CD4-positive, alpha-beta memory T cell (primary cell): ENCODE measurements at places on chromosomes 2 and 18.

DNA sequence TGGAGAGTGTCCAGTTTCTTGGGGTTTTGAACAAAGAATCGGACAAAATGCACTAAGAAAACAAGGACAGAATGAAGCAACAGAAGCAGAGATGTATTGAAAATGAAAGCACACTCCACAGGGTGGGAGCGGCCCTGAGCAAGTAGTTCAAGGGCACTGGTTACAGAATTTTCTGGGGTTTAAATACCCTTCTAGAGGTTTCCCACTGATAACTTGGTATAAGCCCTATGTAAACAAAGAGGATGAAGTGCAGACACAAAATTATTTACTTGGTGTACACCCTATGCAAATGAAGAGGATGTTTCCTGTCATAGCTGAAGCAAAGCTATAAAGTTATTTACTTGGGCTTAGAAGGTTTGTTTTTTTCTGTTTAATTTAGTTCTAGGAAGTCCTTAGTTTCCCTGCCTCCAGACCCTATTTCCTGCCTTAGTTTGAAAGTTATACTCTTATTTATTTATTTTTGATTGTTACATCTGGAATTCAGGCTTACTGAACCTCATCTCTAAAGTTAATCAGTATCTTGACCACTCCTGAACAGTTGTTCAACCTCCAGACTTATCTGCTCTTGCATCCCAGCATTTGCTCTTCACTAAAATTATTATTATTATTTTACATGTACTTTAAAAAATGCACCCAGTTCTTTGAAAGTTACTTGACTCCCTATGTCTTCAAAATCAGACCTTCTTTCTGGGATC lies 193.5 kb downstream of the SPP2 start:
- no peak for DNase-seq

DNA sequence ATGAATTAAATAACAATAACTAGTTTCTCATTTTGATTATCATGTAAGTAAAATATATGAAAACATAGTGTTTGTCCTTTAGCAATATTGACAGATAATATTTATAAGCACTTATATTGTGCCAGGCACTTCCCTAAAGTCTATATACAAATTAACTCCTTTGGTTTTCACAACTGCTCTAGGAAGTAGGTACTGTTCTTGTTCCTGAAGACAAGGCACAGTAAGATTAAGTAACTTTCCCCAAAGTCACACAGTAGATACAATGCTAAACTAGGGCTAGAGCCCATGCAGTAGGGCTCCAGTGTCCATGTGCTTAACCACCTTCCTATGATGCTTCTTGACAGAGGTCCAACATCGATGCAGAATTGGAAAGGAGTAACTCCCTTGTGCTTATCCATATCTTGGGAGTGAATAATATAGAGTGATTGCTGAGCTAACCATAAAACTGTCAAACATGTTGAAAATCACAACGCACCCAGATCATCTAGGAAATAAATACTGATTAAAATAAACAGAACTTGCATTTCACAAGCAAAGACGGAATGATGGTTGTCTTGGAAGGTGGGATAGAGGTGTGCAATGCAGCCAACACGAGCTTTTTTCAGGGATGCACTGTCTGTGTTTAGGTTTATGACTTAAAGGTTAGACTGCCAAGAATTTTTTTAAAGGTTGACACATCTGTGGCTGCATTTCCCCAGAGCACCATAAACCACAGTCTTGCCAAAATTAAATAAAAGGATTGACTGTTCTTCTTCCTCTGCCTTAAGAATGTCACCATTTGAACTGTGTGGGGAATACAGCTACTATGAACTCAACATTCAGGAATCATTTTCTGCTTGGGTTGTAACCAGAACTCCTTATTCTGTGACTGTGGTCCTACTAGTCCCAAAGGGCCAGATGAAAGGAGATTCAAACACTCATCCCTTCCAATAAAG lies 80.8 kb downstream of the ANKRD44 start:
- DNase-seq, result no peak

DNA sequence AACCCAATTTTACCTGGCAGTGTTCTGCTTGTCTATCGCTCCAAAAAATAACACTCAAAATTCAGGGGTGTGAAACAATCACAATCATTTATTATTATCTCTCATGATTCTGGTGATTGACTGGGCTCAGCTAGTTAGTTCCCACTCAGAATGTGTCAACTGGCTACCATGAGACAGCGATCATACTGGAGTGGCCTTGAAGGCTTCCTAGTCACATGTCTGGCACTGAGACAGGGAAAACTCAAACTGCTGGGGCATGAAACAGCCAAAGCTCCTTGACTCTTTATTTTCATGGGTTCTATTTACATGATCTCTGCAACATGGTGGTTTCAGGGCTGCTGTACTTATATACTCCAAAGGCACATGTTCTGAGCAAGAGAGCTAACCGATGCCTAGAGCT lies 6.2 kb upstream of the ANXA4 start:
- no peak for DNase-seq

GRCh38 chr2:132392221-132392620 lies 24.4 kb upstream of the GPR39 start:
- DNase-seq, result no peak

- DNase-seq, result no peak
Measured at GRCh38 chr2:189298481-189298880, 118.9 kb upstream of the COL5A2 start.

DNA sequence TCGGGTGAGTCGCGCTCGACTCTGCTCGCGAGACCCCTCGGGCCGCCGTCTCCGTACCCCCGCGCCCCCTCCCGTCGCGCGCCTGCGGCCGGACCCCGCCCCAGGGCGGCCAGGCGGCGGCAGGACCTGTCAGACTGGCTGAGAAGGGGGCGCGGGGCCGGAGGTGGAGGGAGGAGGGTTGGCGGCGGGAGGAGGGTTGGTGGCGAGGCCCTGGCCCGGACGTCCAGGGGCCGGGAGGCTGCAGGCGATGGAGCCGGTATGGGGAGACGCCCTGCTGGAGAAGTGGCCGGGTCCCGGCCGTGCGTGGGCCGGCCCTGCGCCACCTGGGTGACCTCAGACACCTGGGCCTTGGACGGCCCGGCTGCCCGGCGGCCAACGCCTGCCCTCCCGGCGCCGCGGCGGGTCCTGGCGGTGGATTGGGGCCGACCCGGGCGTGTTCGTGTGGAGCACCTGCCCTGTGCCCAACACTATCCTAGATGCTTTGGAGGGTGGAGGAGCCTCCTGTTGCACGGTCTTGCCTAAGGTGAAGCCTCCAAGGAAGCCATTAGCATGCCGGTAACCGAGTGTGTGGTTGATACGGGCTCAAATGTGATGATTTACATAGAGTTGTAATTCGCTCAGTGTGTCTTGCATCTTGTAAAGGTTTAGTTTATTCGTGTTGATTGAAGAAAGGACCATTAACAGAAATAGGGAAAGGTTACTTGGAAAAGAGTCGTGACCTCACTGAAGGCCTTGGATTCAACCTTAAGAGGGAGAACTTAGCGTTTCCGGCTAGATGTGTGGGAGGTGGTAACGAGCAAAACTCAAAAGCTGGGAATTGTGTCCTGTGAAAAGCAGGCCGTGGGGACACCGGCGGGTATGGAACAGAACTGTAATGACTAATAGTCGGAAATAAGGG lies 550 bp downstream of the MYL12B start:
- peak; percentile 49 for DNase-seq

GRCh38 chr2:207319316-207319715 lies 153.6 kb upstream of the KLF7 start:
- DNase-seq, result no peak

DNA sequence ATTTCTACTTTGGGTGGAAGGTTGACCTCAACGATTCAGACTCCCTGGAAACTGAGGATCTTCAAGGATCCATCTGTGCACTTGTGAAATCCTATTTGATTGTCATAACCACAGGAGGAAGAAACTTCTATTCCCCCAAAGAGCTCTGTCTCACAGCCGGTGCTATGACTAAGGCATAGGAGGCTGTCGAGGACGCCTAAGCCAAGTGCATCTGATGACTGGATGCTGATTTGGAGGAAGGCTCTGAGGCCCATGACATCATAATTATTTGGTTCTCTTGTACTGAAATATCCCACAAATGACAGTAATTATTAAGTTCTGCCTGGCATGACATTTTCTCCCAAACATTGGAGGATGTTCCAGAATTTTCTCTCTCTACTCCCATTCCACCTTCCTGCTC lies 13.8 kb upstream of the KCNF1 start:
- no peak for DNase-seq

GRCh38 chr18:35408843-35409261 lies 31.7 kb upstream of the ZNF396 start:
- DNase-seq, result no peak

DNA sequence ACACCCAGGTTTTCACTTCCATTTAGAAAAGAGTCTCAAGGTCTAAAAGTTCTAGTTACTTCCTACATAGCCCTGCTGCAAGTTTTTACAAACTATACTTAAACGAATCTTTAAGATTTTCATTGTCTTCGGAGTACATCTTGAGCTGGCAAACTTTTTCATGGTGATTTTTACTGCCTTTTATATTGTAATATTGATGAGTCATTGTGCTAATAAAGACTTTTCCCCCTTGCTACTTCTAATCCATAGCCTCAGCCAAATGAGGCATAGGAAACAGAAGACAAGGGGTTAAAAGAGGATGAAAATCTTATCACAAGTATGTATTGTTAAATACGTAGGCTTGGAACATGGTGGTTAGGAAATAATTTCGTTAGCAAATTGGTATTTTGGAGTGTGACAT lies 4.1 kb downstream of the DPP10 start:
- DNase-seq, result no peak

- DNase-seq, result no peak
Measured at GRCh38 chr18:55317864-55318263, 270.1 kb downstream of the TCF4 start.

GRCh38 chr2:215484570-215484969 lies 48.7 kb upstream of the FN1 start:
- no peak for DNase-seq

DNA sequence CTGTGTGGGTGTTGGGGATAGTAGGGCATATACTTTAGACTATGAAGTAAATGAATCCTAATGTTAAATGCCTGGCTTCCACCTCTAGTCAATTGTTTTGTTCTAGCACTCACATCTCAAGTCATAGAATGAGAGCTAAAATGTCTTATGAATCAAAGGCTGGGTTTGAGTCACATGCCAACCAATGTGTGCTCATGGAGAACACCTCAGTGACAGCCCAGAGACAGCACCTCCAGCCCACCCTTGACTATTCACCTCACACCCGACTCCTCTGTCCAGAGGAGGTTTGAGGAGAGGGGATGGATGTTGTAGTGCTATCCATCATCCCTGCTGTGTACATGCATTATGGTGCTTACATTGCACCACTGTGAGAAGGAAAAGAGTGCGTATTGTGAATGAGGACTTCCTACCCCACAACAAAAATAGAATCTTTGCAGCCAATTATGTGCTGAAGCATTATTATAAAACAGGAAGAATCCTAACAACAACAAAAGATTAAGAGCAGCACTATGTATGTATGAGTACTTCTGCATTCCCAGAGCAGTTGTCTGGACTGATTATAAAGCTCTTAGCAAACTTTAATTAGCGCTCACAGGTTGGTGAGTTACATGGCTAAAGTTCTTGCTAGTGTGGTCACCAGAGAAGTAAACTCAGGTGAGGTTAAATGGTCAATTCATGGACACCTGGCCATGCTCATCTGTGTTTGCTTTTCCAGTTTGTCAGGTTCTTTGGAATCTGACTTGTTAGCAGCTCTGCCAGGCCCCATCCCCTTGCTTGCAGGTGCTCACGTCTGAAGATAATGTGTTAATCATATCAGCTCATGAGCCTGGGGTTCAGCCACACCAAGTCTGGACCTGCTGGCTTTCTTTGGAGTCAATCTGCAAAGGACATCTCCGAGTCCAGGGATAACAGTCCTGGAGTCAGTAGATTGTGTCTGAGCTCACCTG lies 55.3 kb upstream of the NABP1 start:
- DNase-seq, result no peak

- DNase-seq, result no peak
Measured at GRCh38 chr2:222582928-222583327, 73.0 kb downstream of the FARSB start.

DNA sequence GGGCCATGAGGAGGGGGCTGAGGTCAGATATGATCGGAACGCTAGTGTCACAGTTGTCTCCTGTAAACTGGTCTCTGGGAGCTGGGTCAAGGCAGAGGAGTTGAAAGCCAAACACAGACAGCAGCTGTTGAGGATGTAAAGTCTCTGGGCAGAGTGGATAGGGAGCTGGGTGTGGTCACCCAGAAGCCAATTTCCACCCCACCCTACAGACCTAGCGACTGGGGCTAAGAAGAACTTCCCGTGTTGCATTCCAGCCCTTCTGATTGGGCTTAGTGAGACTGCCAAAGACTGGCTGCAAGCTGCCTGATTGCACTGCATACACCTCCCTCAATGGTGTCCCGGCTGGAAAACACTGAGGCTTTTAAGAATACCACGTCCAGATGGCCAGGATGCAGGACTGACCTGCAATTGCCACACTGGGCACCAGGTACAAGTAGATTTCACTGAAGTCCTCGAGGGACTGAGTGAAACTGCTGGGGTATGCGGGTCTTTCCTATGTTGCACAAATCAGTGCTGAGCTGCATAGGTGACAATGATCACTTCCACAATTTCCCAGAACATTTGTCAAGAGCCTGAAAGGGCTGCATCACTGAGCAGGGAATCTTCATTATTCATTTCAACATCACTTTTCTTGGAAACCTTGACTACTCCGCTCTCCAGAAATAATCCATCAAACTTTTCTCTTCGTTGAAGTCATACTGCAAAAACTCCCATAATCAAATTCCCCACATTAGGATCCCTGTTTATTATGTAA lies 43.1 kb upstream of the EML4 start:
- no peak for DNase-seq

DNA sequence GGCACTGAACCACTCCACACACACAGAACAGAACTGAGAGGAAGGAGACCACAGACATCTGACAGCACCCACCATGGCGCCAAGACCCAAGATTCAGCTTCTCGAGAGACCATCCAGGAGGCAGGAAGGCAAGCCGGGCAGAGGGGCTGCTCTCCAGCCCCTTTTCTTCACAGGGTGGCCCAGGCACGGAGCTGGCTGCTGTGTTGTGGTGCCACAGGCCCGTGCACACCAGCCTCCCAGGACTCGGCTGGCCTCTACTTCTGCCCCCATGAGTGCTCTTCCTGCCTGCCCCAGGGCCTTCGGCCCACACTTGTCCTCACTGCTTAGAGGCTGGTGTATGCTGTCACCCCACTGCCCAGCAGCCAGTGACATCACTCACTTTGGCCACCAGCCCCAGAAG lies 547.6 kb upstream of the RAB6C start:
- DNase-seq, result no peak

- DNase-seq, result no peak
Measured at GRCh38 chr18:9755615-9756014, 47.5 kb downstream of the RAB31 start.

DNA sequence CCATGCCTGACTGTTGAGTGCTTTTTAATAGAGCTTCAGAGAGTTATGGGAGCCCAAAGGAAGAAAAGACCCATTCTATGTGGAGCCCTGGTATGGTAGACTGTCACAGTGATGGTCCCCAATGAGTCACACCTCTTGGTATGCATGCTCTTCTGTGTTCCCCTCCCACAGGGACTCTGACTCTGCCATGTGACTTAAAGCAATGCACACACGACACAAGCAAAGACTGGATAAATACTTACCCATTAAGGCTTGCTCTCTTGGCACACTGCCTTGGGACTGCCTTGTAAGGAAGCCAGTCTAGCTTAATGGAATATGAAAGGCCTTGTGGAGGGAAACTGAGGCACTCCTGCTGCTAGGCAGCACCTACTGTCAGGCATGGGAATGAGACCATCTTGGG lies 16.7 kb upstream of the DTNB start:
- no peak for DNase-seq

GRCh38 chr2:11411768-11412448 lies 54.1 kb downstream of the E2F6 start:
- DNase-seq, result no peak
